ENCODE measurements at places on chromosomes 12 and 14.

- no peak for DNase-seq
These were observed 47.9 kb downstream of the ST8SIA1 start for GRCh38 chr12:22286569-22286968.

GRCh38 chr14:21476523-21476924, 235 bp downstream of the RAB2B start:
- peak; percentile 95 for DNase-seq

DNA sequence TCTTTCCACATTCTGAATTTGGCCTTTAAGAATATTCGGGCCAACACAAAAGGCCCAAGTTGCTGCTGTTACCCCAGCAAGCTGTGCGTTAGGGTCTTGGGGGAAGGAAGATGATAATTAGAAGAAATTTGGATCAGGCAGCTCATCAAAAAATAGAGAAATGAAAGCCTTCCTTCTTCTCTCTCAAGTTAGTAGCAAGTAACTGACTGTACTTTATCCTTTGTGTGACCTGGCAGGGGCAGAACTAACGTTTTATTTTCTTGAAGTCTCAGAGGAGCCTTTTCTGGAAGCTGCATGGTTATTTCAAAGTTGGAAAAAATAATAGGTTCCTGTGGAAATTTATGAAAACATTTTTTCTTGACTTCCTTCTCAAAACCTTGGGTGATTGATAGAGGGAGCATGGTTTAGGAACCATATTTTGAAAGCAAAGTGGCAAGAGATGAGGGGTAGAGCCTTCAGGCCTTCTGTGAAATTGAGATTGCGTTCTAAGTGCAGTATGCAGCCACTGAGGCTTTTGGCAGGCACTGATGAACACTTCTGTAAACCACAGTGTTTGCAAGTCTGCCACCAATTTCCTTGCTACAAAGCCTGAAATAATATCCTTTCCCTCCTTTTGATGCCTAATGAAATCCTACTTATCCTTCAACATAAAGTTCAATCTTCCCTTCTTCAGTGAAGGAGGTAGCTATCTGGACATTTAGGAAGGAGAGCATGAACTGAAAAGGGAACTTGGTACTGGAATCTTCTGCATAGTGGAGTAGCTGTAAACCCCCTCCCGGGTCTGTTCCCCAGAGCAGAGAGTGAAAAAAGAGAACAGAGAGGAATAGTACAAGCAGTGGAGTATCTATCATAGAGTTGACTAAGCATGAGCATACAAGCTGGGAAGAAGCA, 123.2 kb downstream of the FGD4 start:
- no peak for DNase-seq

DNA sequence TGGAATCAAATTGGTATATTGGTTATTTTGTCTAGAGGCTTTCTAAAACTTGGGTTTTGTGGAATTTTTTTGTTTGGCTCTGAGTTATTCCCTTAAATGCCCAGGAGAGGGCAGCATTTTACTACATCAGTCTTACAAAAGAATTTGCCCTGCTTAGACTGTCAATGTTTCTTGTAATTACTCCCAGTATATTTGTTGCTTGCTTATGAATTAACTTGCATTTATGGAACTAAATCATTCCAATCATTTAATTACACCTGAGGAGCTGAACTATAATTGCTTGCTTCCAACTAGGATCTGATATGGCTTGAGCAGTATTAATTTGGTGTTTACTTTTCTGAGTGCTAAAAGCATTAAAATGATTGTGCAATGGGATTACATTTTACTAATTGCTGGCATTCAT, 48.7 kb downstream of the MIPOL1 start:
- DNase-seq = no peak

DNA sequence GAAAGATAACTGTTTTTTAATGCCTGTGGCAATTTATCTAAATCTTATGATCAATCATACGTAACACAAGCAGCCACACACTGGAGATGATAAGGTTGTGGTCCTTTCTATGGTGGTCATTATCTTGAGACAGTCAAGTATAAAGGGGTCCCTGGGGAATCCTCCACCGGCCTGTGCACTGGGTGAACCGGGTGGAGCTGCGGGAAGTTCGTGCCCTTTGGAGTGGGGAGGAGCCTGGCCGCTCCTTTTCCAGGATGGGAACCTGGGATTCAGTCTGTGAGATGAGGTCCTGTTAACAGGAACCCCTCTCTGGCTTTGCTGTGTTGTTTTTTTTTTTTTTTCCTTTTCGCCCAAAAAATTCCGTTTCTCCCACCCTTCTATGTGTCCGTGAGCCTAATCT, 167.5 kb upstream of the RPL10L start:
- DNase-seq = peak; percentile 30
